ENCODE measurements at places on chromosomes 2 and 18. TPM values are rescaled to one million over a fixed set of nuclear protein-coding genes. Genes with fewer than 3 reads are reported as not detected.

Gene PLB1
- total RNA-seq: 1.7 TPM

Gene AOX1
- 5.1 TPM for total RNA-seq

Gene ZNF236
- 10.8 TPM for total RNA-seq

Gene AQP12A
- not detected for total RNA-seq

Gene AQP4
- not detected for total RNA-seq

Gene PLGLB1
- total RNA-seq: 2.7 TPM

Gene UGT1A4
- total RNA-seq: 73.6 TPM

Gene GRB14
- total RNA-seq: 3.4 TPM

Gene SLC20A1
- 99.9 TPM for total RNA-seq

Gene SYT4
- not detected for total RNA-seq

Gene TCF7L1
- 2.3 TPM for total RNA-seq

Gene ABCB11
- total RNA-seq: not detected

Gene SLC11A1
- 0.35 TPM for total RNA-seq

Gene TBR1
- total RNA-seq: not detected

Gene DPP4
- 0.35 TPM for total RNA-seq

Gene STARD6
- not detected for total RNA-seq

Gene ZFP36L2
- 34.3 TPM for total RNA-seq

Gene TUBA3E
- not detected for total RNA-seq

Gene ELOA2
- not detected for total RNA-seq

Gene SRD5A2
- total RNA-seq: not detected

Gene ASB1
- 64.6 TPM for total RNA-seq

Gene DOK6
- not detected for total RNA-seq

Gene NEU2
- total RNA-seq: not detected

Gene LRRTM4
- 1.3 TPM for total RNA-seq

Gene CYTIP
- not detected for total RNA-seq

Gene TDRD15
- 1.9 TPM for total RNA-seq

Gene LYPD6B
- 10.0 TPM for total RNA-seq

Gene EMILIN1
- 1.6 TPM for total RNA-seq

Gene KCMF1
- 97.8 TPM for total RNA-seq

Gene ONECUT2
- total RNA-seq: 0.40 TPM

Gene DNAH6
- not detected for total RNA-seq

Gene TLX2
- 3.8 TPM for total RNA-seq

Gene SKOR2
- not detected for total RNA-seq

Gene ST8SIA5
- not detected for total RNA-seq

Gene REG1B
- not detected for total RNA-seq

Gene FZD7
- 30.9 TPM for total RNA-seq

Gene TSPYL6
- total RNA-seq: not detected

Gene CIDEA
- total RNA-seq: not detected

Gene SPC25
- 20.7 TPM for total RNA-seq

Gene MAP3K19
- total RNA-seq: not detected

Gene PDE11A
- total RNA-seq: 1.4 TPM

Gene MYCN
- not detected for total RNA-seq

Gene GNLY
- total RNA-seq: not detected

Gene IAH1
- 37.3 TPM for total RNA-seq
